ENCODE measurements at places on chromosomes 5 and 9.

GRCh38 chr5:119470851-119471451 lies 18.7 kb downstream of the HSD17B4 start:
- peak; percentile 39 for DNase-seq

- no peak for DNase-seq
Observed at GRCh38 chr9:134355158-134355557, 28.9 kb downstream of the RXRA start.

DNA sequence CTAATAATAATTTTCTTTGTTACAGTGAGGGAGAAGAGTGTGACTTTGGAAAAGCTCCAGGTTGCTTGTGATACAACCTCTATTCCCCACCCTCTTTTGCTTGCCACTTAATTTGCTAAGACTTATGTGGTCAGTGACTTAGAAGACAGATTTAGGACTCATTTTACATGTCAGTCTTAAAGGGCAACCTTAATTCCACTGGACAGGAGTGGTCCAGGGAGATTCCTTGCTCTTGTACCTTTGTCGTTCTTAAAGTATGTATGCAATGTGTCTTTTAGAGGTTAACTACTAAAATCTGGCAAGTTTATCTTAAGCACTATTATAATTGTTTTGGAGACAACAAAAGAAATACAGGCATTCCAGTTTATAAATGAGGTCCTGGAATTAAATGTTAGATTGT lies 20.0 kb downstream of the SLC30A5 start:
- DNase-seq, result no peak

DNA sequence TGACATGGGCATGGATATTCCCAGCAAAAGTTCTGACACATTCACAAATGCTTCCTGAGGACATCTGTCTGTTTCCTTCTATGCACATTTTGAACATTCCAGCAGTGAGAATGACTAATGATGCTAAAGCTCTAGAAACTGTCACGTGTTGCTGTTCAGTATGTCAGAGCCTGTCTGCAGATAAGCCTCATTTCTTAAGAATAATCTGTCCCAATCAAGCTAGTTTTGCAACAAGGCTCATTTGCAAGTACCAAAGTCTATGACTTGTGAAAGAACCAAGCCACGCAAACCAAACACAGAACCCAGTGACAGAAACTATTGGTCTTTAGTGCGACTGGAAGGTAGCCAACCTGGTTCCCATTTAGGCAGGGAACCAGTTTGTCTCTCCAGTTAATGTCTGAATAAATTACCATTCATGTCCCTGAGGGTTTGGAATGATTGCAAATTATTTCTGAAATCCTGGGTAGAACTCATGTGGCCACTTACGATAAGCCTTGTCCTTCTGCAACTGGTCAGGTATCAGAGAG lies 178.5 kb downstream of the C9orf152 start:
- peak; percentile 96 for DNase-seq

- DNase-seq, result no peak
Observed at GRCh38 chr5:5885782-5886181, 463.3 kb downstream of the ICE1 start.

DNA sequence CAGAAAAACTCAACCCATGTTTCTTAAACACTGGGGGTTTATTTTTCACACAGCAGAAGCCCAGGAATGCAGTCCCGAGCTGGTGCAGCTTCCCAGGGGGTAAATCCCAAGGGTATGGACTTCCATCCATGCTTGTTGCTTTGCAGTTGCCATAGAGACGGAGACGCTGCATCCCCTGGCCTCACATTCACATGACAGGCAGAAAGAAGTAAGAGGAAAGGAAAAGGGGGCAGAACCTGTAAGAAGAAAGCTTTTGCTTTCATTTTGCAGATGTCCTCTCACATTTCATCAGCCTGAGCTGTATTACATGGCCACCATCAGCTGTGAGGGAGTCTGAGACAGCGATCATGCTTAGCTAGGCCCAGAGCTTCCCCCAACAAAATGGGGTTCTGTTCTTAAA lies 321.0 kb downstream of the AGTPBP1 start:
- no peak for DNase-seq

DNA sequence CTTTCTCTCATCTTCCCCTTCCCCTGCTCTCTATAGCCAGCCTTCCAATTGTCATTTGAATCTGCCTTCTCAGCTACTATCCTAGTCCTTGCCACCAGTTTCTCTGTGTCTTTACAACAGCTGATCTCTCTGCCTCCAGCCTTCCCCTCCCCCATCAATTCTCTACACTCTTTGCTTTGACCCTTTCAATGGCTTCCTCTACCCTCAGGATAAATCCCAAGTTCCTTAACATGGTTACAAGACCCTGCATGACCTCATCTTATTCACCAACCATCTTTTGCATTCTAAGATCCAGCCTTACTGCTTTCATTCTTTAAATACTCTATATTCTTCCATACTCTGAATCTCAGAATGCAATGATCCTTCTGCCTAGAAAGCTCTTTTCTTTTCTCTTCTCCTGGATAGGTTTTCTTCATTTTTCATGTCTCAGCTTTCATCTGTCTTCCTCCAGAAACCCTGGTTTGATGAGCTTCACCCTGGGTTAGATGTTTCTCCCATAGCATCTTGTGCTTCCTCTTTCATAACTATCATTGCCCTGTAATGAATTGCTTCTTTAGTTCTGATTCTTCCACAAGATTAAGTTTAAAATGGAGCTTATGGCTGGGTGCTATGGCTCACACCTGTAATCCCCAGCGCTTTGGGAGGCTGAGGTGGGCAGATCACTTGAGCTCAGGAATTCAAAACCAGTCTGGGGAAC lies 58.6 kb upstream of the ZSWIM6 start:
- no peak for DNase-seq

DNA sequence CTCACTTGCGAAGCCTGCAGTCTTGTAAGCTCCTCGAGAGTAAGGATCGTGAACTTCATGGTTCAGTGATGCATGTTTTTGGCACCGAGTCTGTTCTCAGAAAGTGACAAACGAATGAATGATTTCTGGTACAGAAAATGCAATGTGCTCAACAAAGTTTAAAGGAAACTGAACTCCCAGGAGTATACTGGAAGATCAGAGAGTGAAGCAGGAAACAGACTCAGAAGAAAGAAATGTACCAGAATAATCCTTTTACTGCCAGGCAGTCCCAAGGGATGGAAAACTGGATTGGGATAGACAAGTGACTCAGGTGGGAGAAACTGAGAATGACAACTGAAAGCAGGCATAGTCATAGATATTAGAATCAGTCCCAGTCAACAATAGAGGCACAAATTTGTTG lies 420.6 kb downstream of the CTNND2 start:
- DNase-seq, result no peak

DNA sequence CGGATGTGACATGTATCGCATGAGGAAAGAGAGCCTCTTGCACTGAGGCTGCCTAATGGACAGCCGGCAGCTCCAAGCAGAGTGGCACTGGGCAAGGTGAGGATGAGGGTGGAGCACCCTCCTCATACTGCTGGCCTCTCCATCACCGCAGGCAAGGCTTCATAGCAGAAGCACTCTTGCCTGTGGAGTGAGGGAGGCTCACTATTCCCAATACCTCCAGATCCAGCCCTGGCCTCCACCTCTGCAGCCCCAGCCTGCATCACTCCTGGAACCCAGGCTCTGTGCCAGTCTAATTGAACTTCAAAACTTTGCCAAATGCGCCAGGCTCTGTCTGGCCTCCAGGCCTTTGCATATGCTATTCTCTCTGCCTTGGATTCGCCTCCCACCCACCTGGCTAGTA lies 29.7 kb upstream of the ARAP3 start:
- no peak for DNase-seq

DNA sequence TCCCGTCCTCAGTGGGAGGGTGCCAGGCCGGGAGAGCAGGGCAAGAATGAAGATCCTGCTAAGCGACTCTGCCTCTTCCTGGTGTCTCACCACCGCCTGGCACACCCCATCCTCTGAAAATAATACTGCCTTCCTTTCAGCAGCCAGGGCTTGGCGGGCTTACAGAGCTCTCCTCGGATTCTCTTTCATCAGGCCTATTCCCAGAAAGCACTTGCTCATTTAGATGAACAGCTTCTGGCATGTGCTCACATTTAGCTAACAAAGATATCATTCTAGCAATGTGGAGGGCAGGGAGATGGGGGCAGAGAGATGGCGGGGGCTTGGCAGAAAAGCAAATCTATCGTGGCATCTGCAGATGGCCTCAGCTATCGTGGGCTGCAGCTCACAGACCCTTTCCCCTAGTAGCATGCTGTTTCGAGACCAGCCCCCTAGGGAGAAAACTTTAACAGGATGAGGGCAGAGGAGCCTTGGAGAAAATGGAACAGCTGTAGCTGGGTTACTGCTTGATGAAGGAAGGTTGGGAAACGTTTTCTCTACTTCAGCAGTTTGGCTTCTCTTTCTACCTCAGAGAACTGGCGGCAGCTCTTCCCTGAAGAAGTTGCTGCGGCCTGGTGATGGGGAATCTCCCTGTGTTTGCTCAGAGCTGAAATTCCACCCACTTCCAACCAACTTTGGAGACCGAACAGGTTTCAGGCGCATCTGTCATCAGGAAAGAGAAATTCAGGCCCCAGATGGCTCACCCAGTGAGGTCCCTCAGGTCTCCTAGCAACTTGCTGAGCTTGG lies 102.1 kb downstream of the TMEM174 start:
- DNase-seq, result no peak

DNA sequence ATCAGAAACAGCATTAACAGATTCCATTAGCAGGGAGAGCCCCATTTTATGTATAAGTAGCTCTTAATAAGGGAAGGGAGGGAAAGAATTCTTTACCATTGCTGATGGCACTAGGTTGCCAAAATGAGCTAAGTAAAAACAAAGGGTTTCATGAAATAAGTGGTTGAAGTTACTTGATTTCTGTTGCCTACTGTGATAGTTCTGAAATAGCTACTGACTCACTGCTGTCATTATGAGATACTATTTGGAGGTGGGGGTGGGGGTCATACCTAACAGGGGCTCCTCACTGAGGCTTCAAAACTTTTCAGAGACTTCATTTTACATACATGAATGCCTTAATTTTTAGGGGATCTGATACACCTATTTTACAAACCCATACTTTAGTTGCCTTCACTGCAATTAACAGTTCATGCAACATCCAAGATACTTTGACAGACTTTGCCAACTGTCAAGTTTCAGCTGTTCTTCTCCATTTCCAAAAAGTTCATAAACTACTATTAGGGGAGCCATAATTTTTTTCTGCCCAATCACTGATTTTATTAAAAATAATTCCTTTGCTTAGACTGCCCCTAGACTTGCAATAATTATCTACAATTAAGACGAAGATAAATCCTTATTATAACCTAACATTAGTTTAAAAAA lies 4.6 kb downstream of the HOMER1 start:
- no peak for DNase-seq

GRCh38 chr5:73818357-73818756 lies 192.4 kb downstream of the ARHGEF28 start:
- DNase-seq, result peak; percentile 83

DNA sequence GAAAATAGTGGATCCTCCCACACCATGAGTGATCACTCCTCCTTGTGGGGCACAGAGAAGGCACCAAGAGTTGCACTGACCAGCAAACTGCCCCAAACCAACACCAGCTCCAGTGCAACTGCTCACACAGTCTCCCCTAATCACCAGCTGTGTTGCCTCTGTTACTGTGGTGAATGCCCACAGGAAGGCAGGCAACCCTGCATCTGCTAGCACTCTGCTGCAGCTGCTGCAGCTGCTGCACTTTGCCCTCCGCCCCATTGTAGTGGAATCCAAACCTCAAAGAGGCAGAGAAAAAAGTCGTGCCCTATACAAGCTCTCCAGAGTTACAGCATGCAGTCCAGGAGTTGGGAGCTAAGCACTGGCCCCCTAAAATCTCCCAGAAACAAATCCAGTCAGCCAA lies 339.6 kb downstream of the TRIM36 start:
- no peak for DNase-seq

DNA sequence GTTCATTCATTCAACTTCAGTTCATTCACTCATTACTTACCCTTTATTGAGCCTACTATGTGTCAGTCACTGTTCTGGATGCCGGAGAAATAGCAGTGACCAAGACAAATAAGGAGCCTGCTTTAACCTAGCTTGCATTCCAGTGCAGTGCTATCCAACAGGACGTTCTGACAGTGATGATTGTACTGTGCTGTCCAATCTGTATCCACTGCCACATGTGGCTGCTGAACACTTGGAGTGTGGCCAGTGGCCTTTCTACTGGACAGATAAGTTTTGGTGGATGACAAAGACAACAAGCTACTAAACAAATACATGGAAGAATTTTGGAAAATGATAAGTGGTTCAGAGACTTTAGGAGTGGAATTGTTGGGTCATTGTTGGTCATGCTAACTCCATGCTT lies 33.6 kb downstream of the SUB1 start:
- DNase-seq, result no peak

GRCh38 chr5:141858079-141858765 lies 20.0 kb downstream of the PCDH1 start:
- DNase-seq, result no peak

DNA sequence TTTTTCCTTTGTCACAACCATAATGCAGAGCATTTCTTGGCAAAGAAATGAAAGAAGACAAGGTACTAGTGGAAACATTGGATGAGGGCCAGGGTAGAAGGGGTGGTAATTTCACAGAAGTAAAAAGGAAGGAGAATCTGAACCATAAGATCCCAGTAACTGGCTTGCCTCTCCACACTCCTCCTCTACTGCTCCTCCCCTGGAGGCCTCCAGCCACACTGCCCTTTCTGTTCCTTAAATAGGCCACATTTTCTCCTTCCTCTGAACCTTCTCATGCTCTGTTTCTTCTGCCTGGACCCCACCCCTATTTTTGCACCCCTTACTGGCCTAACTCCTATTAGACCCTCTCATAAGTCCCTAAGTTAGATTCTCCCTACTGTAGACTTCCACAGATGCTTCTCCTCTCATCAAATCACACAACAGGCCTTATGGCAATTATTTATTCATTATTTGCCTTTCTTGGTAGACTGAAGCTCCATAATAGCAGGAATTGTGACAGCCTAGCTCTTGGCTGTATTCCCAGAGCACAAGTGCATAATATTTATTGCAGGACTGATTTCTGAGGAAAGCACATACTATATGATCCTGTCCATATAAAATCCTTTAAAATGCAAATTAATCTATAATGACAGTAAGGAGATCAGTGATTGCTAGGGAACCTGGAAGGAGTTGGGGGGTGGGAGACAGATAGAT lies 31.3 kb upstream of the GRIA1 start:
- DNase-seq, result no peak

- no peak for DNase-seq
Observed at GRCh38 chr5:74625742-74626241, 14.7 kb downstream of the ENC1 start.

- DNase-seq, result peak; percentile 99
Observed at GRCh38 chr5:52922384-52922783, 66.8 kb upstream of the ITGA2 start.

DNA sequence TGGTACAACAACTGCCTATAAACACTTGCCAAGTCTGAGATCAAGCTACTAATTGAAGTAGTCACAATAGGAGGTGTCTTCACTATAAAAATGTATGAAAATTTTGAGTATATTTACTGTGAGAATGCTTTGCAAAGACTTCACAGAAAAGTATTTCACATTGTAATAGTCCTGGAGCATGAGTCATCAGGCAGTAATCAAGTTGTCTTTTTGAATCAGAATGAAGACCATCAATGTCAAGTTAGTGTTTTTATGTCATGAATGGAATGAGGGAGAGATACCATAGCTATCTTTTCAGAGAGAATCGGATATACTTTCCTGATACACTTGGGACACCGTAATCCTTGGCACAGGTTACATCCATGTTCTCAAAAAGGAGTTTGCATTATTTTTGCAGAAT lies 466.9 kb upstream of the ARRDC3 start:
- peak; percentile 2 for DNase-seq

GRCh38 chr9:74322661-74323314 lies 174.3 kb upstream of the RORB start:
- DNase-seq, result no peak

Data from bronchial epithelial cell (primary cell).